ENCODE measurements at places on chromosomes 1 and 21.

DNA sequence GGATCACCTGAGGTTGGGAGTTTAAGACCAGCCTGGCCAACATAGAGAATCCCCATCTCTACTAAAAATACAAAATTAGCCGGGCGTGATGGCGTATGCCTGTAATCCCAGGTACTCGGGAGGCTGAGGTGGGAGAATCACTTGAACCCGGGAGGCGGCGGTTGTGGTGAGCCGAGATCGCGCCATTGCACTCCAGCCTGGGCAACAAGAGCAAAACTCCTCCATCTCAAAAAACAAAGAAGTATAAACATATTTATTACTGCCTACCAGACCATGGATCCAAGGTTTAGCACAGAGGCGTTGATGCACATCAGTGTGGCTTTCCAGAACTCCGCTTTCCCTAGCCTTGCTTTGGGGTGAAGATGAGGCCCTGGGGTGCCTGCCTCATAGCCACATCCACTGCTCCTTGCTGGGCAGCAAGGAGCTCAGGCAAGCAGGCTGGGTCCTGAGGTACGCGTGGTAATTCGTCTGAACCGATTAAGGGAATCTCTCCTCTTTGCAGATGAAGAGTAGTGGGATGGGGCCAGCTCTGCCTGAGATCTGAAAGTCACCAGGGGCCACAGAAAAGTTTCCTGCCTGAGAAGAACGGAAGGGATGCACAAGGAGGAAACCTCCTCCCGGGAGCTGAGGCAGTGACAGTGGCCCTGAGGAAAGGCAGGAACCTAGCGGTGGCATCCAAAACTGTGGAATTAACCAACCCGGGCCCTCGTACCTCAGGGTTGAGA is 52.3 kb upstream of the LBR start:
- DNase-seq = no peak

- no peak for DNase-seq
Measured at GRCh38 chr1:37461698-37462436, 12.5 kb upstream of the ZC3H12A start.

DNA sequence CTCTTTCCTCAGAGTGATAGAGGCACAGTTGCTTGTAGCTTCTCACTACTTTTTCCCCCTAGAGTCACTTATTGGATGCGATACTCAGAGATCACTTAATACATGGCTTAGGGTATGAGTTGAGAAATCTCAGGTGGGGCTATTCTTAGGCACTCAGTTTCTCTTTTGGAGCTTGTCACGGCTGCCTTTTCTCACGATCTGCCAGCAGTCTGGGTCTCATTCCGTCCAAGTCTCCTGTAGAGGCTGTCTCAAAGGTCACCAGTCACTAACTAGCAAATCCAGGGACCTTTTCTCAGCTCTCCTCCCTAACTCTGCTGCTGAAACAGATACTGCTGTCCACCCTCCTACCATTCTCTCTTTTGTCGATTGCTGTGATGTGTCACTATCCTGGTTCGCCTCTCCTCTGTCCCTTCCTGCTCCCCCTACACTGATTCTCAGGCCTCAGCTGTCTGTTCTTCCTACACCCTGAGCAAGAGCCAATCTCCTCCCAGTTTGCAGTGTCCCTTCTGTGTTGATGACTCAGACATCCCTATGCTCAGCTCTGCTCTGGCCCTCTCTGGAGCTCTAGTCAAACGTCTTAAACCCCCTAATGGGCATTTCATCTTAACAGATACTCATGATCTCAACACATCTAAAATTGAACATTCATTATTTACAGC is 12.4 kb downstream of the ATP1A2 start:
- DNase-seq = no peak

- DNase-seq = no peak
Measured at GRCh38 chr1:100308777-100309176, 42.8 kb downstream of the RTCA start.

GRCh38 chr1:162538815-162539431 is 22.6 kb upstream of the UAP1 start:
- no peak for DNase-seq

DNA sequence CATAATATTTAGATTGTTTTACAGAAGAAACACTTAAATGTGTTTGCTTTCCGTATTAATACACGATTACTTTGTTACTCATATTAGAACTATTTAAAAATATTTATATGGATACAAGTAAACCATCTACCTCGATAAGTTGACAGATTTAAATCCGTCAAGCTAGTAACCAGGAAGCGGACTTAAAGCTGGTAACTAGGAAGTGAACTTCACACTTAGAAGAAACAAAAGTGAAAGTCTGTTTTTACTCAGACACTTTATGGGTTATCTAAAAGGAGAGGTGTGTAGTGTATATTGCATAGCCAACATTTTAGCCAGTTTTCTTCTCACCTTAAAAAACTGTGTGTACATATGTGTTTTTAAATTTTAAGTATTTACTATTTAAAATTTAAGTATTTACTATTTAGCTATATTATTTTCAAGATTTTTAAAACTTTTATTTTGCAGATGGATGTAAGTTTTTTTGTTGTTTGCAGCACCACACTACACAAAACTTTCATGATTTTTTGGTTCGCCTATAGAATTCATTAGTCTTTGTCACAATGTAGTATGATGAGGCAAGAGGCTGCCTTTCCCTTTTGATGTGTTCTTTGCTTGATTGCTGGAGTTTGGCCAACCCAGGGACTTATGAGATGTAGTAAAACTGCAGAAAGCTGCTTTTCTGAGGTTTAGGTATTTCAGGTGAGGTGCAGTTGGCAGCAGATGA is 2.7 kb downstream of the USP25 start:
- DNase-seq = no peak

GRCh38 chr1:54798769-54799641 is 2.1 kb downstream of the TTC22 start:
- no peak for DNase-seq

DNA sequence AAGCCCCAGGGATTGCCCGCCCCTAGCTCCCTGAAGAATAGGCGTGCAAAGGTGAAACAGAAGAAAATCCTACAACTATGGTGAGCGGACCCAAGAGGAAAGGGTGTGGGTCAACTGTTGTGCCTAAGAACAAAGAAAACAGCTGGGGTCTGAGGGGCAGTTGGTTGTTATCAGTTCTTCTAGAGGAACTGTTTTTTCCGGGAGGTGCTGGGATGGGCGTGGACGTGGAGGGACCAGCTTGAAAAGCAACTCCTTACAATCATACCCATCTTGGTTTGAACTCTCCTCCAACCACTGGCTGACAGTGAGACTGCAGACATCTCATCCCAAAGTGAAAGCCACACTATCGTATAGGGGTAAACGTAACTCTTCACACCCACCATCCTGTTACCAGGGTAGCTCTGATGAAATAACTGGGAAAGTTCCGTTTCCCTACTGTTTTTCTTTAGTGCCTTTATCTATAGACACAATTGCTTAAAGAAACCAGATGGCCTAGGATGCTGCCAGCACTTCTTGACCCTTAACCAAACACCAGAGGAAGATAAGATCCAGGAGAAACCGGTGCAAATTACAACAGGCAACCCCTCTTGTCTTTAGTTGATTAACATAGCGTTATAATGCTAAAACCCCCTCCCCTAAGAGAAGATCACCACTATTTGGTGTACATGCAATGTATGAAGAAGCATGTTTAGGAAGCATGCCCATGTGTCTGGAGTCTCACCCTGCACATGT is 25.6 kb upstream of the FAM89A start:
- no peak for DNase-seq

DNA sequence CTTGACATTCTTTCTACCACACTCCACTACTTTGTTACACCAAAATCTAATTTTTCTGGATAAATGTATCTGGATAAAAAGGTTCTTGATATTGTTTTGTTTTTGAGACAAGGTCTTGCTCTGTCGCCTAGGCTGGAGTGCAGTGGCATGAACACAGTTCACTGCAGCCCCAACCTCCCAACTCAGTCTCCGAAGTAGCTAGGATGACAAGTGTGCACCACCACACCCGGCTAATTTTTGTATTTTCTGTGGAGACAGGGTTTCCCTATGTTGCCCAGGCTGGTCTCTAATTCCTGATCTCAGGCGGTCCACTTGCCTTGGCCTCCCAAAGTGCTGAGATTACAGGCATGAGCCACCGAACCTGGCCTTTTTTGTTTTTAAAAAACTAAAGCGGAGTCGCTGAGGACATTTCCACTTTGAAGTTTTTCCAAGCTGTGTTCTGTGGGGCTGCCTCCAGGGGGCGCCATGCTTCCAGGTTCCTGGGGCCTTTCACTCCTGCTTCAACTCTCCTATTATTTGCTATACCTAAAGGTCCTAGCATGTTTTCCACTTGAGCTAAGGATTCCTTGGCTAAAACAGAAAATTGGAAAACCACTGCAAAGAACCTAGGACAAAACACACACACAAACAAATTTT is 14.1 kb upstream of the NCMAP start:
- DNase-seq = peak; percentile 57

GRCh38 chr1:21139601-21140000 is 37.1 kb downstream of the EIF4G3 start:
- no peak for DNase-seq

- no peak for DNase-seq
Measured at GRCh38 chr1:65527707-65528503, 107.4 kb downstream of the LEPR start.
